ENCODE measurements at places on chromosomes 6 and 20. TPM values are rescaled to one million over a fixed set of nuclear protein-coding genes. Genes with fewer than 3 reads are reported as not detected.
A peak's percentile ranks its signal among the peaks of the same experiment; 100 is the strongest.

Gene PCMTD2
- 89.1 TPM for total RNA-seq

- DNase-seq: no peak
Measured at GRCh38 chr20:5936238-5936637, 14.1 kb downstream of the TRMT6 start.

- DNase-seq: no peak
Measured at GRCh38 chr20:4962241-4962855, 39.0 kb downstream of the SLC23A2 start.

GRCh38 chr20:24780674-24781417 lies 168.2 kb upstream of the CST7 start:
- no peak for DNase-seq

Gene C6orf52
- not detected for total RNA-seq

Gene BLOC1S5
- 22.3 TPM for total RNA-seq

DNA sequence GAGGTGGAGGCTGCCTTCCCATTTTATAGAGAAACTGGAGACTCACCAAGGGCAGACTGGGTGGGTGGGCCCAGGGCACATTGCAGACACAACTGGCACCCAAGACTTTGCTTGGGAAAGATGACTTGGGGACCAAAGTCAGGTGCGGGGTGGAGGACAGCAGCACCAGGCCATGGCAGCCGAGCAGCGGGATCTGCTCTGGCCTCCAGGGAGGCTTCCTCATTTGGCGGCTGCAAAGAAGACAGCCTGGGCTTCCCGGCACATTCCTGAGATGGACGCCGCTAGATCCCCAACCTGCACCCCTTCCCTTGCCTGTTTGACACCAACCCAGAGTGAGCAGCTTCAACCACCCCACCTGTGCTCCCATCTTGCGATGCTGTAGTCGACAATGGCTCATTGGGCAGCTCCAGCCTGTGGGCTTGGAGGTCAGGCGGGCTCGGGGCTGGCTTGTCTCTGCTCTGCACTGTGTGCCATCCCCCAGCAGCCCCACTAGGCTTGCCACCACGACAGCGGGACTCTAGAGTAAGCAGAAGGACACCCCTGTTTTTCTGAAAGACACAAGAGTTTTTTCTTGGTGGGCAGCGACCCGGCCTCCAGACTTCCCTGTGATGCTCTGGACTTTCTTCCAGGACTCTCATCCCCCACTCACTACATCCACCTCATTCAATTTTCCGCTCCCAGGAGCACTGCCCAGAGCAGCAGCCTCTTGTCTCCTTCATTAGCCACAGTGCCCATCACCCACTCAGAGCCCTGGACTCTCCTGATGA lies 184.9 kb upstream of the CST7 start:
- no peak for DNase-seq

- peak; percentile 83 for DNase-seq
Measured at GRCh38 chr20:57259121-57259937, 7.1 kb downstream of the BMP7 start.

Gene WFDC10B
- total RNA-seq: not detected

Gene UBR2
- 42.1 TPM for total RNA-seq
